Activated T-cell treated with anti-CD3 and anti-CD28 coated beads, Interleukin-2, amount 50 U/mL, for 4 hours (primary cell): ENCODE measurements at places on chromosomes 6 and 20. TPM values are rescaled to one million over a fixed set of nuclear protein-coding genes. Genes with fewer than 3 reads are reported as not detected.

DNA sequence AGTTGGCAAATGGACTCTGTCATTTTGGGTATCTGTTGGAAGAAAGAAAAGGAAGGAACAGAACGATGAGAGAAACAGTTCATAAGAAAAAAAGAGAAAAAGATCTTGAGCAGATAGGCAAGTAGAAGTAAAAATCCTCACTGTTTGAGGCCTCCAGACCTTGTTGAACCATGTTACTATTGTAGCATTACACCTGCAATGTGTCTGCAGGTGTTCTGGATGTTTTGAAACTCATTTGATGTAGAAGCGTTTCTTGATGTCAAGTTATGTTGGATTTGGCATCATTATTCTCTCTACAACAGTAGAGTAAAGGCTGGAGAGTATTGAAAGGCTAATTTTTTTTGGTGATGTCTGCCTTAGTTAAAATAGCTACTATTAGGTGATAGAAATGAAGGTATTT lies 108.7 kb downstream of the CARMIL1 start:
- no peak for DNase-seq

DNA sequence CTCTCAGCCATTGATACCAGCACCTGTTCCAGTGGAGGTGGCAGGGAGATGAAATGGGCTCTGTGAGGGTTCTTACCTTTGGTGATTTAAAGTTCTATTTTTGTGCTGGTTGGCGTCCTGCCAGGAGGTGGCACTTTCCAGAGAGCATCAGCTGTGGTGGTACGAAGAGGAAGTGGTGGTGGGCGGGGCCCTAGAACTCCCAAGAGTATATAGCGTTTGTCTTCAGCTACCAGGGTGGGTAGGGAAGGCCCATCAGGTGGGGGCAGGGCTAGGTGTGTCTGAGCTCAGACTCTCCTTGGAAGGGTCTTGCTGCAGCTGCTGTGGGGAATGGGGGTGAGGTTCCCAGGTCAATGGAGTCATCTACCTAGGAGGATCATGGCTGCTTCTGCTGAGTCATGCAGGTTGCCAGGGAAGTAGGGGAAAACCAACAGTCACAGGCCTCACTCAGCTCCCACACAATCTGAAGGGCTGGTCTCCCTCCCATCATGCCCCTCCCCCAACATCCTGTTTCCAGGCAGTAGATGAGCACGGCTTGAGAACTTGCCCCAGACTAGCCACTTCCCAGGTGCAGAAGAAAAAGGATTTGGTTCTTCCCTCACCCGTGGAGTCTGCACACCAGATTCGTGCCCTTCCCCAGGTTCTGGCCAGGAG lies 46.6 kb downstream of the MOXD1 start:
- peak; percentile 7 for DNase-seq

The OTOR gene
- not detected for total RNA-seq

DNA sequence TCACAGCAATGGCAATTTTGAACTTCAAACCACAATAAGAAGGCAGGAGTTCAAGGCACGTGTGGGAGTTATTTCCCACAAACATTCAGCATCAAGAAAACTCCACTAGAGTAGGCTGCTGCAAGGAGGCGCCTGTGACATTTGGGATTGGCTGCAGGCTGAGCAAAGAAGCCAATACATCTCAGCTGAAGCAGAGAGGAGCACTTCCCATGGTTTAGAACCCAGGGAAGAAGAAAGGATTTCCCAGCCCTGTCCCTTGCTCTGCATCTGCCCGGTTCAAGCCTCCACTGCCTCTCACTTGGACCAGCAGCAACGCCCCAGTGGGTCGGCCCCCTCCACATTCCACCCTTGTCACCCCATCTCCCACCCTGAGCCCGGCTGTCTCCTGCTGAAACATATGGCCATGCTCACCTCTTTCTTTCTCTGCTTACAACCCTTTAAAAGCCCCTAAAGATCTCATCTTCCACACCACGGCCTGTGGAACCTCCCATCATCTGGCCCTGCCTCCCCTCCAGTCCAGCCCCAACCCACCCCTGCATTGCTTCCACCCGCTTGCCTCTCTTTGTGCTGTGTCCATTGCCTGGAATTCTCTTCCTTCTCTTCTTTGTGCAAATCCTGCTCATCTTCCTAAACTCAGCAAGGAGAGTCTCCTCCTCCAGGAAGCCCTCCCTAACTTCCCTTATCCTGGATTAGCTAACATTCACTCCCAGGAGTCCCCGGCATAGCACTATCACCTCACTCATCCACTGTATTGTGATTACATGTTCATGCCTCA lies 128.3 kb downstream of the ANKRD60 start:
- no peak for DNase-seq

GRCh38 chr6:70956451-70957283 lies at the start of gene B3GAT2:
B3GAT2 (minus strand) TSS chr6:70957060; CDS start chr6:70956429, 631 bp downstream.
- DNase-seq = no peak

DNA sequence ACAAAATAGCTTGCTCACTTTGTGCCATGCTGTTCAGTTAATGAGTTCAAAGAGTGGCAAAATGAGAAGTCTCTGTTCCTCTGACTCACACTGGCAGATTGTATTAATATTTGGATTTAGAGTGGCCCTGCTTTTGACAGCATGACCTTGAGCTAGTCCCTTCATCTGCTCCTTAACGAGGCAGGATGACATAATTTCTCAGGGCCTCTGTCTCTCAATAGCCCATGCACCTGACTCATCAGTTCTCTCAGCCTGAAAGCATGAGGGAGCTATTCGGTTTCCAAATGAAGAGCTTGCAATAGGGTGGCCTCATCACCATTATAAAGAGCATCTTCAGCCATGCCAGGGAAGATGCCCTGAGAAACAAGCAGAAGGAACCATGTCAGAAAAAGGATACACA lies 38.2 kb downstream of the CAP2 start:
- no peak for DNase-seq

The PPP1R16B gene
- total RNA-seq = 163 TPM

DNA sequence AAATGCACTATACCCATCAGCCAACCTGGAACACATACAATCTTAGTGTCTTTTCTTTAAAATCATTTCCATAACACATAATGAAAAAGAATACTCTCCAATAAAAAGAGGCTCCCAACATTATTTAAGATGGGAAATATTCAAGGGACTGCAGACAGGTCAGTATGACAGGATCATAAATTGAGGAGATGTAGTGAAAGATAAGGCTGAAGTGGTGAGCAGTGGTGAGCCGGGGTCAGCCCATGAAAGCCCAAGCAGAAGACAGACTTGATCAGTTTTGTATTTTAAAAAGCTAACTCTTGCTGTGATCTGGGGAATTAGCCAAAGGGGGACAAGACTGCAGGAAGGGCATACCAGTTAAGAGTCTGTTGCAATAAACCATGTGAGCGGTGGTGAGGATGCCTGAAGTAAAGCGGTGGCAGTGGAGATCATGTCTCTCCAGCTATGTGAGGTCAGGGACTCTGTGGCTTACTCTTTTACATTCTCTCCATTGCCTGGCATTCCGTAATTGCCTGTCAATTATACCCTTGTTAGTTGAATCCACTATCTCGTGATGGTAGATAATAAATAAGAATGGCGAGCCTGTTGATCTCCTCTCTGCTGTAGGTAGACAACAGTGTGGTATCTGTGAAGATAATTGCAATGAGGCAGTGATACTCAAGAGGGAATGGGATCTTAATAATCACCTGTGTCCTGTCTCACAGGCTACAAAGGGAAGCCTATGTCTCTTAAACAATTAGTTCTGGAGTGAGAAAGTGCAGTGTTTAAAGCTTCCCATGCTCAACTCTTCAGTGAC lies 97.4 kb downstream of the FILIP1 start:
- DNase-seq = no peak

The SLC13A3 gene
- 0.08 TPM for total RNA-seq

GRCh38 chr6:134585517-134585873 lies 267.6 kb upstream of the SGK1 start:
- no peak for DNase-seq

GRCh38 chr6:43228951-43229802 lies at the start of gene DNPH1:
DNPH1 (minus strand) TSS chr6:43229481; CDS start chr6:43229456, 25 bp downstream.
- peak; percentile 76 for DNase-seq

GRCh38 chr6:39197521-39197920 lies 31.8 kb downstream of the KCNK5 start:
- DNase-seq = no peak

GRCh38 chr6:21987501-21987957 lies 309.3 kb downstream of the PRL start:
- DNase-seq = no peak

- no peak for DNase-seq
Measured at GRCh38 chr20:33316343-33316742, 33.3 kb downstream of the BPIFB1 start.

The GRIK2 gene
- not detected for total RNA-seq

The ADTRP gene
- 11.6 TPM for total RNA-seq

DNA sequence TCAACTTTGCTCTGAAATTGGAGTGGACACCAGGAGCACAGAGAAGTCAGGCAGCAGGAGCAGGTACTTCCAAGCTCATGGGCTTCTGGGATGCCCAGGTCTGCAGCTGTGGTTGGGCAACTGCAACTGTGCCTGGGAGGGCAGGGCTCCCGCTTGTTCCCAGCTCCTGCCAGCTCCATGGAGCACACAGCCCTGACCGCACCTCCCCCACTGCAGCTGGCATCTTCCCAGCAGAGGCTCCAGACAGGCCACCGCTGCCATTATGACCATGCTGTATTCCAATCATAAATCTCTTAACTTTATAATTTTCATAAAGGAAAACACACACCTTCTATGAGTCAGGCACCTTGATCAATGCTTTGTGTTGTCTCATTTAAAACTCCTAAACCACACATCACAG lies 36.9 kb downstream of the STK38 start:
- DNase-seq = no peak

GRCh38 chr20:55471052-55472006 lies 534.0 kb downstream of the CBLN4 start:
- no peak for DNase-seq

The IMPG1 gene
- total RNA-seq = not detected

DNA sequence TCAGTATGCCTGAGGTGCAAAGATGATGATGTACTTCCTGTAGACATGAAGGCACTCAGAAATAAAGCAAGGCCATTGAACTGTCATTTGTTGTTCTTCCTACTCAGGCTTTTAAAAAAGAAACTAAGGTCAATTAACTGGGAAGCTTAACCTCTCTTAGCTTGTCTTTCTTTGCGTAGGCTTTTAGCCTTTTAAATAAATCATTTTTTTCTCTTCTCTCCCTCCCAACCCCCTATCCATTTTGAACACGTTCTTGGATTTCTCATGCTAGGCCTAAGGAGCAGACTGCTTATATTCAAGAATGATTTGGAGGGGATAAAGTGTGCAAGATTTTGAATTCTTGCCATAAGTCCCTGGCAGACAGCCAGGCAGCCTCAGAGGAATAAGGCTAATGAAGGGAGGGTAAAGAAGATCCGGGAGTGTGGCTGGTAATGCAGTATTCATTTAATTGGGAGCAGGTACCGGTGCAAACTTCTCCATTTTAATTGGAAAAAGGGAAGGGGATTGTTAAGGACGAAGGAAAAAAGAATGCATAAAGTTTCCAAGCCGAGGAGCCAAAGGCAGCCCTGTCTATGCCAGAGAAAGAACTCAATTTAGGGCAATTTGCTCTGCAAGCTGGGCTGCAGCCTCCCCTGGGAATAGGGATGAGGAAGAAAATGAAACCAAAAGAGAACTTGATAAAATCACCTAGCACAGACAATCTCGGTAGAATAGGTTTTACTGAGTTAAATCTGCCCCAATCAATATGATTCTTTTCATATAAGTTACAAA lies 343.8 kb upstream of the MMS22L start:
- DNase-seq = no peak

- no peak for DNase-seq
Measured at GRCh38 chr6:170003027-170003426, 251.6 kb downstream of the ERMARD start.

DNA sequence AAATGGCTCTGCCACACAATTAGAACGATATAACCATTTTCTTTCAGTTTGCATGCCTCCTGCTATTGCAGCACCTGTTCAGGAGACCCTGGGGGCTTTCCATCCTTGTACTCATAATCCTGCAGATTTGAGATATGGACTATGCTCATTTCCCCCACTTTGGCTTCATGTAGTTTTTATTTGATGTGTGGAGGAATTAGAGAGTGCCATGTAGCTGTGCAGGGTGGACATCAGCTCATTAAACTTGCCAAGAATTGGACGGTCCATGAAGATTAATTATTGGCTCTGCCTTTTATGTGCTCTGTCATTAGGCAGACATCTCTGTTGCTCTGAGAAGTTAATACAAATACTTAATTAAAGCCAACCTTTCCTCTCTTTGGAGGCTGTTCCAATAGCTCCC lies 66.2 kb upstream of the CD83 start:
- no peak for DNase-seq

DNA sequence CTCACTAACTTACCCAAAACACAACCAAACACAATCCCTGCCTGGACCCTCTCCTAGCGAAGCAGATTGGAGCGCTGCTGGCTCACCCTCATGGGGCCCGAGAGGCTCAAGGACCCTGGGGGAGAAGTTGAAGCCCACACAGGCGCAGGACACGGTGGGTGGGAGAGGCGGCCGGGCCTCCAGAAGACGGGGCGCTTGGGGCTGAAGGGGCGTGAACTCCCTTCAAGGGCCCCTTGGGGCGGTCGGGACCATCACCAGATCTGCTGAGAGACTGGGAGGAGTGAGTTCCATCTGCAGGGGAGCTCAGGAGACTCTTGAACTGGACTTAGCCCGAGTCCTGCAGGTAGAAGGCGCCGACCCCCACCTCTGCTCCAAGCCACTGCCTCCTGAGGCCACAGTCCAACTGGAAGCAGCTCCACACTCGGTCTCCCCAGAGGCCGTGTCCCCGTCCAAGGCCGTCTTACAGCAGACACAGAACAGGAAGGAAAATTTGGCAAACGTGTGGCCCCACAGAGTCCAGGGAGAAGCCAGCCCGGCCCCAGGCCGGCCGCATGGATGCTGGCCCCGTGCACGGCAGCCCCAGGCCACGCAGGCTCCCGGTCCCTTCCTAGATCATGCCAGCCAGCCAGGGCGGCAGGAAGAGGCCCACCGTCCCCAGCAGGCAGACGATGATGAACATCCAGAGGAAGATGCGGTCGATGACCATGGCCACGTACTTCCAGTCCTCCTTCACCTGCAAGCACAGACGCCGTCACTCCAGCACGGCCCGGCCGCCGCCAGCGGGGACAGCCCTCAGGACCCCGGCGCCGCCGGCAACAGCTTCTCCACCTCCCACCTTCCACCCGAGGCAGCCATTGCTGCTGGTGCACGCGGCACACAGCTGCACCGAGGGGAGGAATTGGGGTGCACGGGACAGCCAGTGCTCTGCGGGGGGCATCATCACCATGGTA lies 14.7 kb downstream of the CHRNA4 start:
- DNase-seq = no peak

The TMEM200A gene
- 1.6 TPM for total RNA-seq

GRCh38 chr6:45548657-45549515 lies 171.2 kb upstream of the SUPT3H start:
- no peak for DNase-seq

- no peak for DNase-seq
Measured at GRCh38 chr20:8642247-8642646, 426.6 kb upstream of the PLCB4 start.

GRCh38 chr6:157068691-157069324 lies 254.5 kb downstream of the TMEM242 start:
- no peak for DNase-seq

- no peak for DNase-seq
Measured at GRCh38 chr20:39468703-39469102, 506.6 kb downstream of the DHX35 start.
